Activated CD4-positive, alpha-beta T cell treated with anti-CD3 and anti-CD28 coated beads for 1 hour (primary cell): ENCODE measurements at places on chromosomes 11 and 22.

DNA sequence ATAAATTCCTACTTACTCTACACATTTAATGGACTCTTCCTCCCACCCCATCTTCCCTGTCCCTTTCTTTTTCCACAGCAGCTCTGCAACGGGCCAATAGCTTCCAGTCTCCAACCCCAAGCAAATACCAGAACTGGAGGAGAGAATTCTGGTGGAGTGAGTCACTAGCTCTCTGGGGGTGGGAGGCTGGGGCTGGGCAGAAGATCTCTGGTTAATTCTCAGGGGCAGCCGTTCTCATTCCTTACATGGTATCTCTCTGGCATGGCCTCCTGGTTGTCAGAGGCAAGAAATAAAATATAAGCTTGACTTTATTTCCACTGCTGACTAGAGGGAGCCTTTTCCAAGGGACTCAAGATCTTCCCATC, 90.4 kb upstream of the PARVA start:
- no peak for DNase-seq

DNA sequence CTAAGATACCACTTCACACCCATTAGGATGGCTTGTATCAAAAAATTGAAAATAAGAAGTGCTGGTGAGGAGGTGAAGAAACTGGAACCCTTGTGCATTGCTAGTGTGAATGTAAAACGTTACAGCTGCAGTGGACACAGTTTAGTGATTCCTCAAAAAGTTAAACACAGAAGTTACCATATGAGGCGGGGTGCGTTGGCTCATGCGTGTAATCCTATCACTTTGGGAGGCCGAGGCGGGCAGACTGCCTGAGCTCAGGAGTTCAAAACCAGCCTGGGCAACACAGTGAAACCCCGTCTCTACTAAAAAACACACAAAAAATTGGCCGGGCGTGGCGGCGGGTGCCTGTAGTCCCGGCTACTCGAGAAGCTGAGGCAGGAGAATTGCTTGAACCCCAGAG, 43.5 kb downstream of the SGSM3 start:
- no peak for DNase-seq

- no peak for DNase-seq
Measured at GRCh38 chr11:45901626-45902025, 5.4 kb downstream of the FREY1 start.

DNA sequence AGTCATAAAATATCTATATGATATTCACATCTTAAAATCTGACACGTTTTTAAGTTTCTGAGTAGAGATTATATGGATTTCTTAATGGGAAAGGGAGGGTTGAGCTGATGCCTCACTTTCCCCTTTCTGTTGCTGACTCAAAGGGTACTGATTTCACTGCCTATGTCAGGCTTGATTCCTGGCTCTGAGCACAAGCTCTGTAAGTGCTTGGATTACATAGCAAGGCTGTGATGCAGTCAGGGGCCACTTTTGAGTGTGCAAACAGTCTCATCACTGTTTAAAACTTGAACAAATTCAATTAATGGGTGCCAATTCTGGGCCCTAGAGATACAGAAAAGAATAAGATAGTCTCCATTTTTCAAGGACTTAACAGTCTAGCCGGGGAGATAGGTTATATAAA, 14.4 kb downstream of the ATXN10 start:
- DNase-seq = no peak
